ENCODE measurements at places on chromosomes 7 and 10.
A peak's percentile ranks its signal among the peaks of the same experiment; 100 is the strongest.

- DNase-seq = no peak
Measured at GRCh38 chr7:121288894-121289293, 39.9 kb upstream of the WNT16 start.

DNA sequence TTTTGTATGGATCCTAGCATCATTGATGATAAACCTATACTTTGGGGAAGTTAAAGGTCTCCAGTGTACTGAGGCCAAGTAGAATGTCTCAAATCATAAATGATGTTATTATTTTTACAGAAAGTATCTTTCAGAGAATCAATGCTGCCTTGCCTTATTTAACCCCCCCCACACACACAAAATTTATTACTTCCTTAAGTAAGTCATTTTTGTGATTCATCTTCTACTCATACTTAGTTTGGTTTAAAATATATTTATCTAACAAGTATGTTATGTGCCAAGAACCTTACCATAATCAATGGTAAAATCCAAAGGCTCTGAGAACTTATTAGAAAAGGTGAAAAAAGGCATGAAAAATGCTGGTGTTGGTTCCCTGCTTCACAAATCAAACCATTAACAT, 18.8 kb upstream of the CLDN12 start:
- DNase-seq = no peak

DNA sequence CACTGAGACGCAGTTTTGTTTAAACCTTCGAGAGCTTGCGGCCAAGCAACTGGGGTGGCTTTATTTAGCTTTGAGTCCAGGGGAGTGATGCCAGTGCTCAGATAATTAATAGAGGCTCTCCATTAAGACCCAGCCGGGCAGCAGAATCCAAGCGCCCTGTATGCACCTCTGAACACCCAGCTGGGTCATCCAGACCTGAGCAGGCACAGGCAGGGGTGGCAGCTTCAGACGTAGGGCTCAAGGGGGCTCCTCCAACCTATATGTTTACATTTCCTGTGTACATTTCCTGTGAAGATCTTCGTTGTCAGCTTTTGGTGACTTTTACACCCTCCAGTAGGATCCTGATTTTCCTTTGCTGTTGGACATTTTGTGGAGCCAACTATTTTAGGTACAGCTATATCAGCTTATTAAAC, 719.5 kb downstream of the LRMDA start:
- DNase-seq = no peak

GRCh38 chr7:44755698-44756627, 7.3 kb downstream of the ZMIZ2 start:
- no peak for DNase-seq

- DNase-seq = no peak
Measured at GRCh38 chr10:6044751-6045313, 17.3 kb downstream of the IL2RA start.

DNA sequence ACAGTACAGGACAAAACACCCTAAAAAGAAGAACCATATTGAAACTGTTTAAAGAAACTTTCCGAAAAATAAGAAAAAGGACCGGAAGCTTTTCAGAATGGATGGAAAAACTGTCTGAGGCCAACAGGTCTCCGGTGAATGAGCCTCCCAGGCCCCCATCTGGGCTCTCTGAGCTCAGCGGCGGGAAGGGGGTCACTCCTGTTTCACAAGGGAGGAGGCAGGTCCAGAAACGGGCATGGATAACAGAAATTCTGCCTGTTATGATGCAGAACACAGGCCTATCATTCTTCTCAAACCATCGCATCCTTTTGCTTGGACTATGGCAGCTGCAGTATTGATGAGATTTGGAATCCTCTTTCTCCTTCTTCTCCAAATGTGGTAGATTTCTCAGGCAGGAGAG, 58.9 kb upstream of the SHH start:
- DNase-seq = no peak

DNA sequence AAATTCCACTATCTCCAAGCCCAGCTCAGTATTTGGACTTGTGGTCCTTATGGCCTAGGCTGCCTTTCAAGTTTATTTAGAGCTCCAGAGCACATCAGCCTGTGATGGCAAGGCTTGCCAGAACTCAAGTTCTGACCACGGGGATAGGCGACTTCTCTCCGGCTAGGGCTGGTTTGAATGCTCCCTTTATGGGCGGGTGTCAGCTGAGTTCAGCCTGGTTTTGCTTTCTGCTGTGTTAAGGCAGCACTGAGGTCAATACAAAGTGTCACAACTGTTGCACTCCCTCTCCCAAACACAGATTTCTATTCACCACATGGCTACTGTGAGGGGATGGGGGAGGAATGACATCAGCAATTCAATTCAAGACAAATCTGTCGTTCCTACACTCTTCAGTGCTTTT, 318.1 kb upstream of the MYO3A start:
- DNase-seq = no peak

- no peak for DNase-seq
Measured at GRCh38 chr10:49602380-49603023, 7.6 kb upstream of the SLC18A3 start.

DNA sequence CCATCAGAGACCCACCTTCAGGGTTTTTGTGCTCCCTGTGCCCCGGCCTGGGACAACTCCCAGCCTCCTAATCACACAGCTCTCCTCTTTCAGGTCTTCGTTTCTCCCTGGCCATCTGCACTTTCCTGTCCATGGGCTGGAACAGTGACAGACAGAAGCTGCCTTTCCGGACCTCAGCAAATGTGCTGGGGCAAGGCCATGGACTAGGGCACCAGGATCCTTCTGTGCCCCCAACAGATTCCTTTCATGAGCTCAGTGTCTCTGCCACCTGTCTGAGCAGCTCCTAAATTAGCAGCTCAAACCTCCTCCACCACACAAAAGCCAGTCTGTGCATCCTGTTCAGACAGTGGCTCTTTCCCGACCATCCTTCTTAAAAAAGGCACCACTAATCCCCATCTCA, 41.9 kb upstream of the FRMD4A start:
- DNase-seq = no peak

DNA sequence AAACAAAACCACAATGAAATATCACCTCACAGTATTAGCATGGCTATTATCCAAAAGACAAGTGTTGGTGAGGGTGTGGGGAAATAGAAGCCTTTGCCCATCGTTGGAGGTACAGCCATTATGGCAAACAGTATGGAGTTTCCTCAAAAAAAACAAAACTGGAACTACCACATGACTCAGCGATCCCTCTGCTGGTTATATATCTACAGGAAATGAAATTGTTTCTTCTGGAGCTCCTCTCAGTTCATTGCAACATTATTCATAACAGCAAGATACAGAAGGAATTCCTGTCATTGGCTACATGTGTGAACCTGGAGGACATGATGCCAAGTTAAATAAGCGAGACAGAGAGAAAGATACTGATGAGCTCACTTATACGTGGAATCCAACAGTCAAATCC, 2.4 kb upstream of the UBE3C start:
- DNase-seq = no peak

- DNase-seq = no peak
Measured at GRCh38 chr10:30600005-30600404, 29.5 kb downstream of the LYZL2 start.

DNA sequence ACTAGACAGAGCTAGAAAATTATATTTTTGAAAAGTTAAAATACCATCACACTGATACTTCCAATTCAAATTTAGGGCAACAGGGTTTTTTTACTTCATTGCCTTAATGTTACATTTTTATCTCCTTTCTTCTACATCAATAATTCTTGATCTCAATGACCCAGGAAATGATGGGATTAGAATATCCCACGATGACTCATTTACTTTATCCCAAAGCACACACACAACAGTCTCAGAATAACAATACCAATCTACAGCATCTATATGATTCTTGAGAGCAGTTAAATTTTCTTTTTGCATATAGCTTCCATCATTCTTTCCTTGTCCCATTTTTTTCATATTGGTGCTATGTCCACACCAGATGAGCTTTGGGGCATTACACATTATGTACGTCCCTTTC, 98.4 kb upstream of the EEPD1 start:
- DNase-seq = no peak

DNA sequence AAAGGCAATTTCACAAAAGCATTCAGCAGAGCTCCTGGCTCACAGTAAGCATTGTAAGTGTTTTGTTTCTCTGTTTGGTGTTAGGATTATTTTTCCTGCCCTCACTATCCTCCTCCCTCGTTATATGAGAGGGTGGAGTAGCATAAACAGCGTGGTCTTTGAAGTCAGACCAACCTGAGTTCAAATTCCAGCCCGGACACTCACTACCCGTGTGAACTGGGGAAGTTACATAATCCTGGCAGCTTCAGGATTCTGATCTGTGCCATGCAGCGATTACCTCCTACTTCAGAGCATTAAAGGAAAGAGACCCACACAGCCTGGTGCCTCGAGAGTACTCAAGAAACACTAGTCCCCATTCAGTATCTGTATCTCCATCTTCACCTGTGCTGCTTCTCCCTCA, 386.5 kb downstream of the INHBA start:
- no peak for DNase-seq

GRCh38 chr10:113127261-113127900, 177.3 kb downstream of the TCF7L2 start:
- DNase-seq = no peak

- DNase-seq = no peak
Measured at GRCh38 chr10:35876248-35876647, 234.2 kb upstream of the FZD8 start.

DNA sequence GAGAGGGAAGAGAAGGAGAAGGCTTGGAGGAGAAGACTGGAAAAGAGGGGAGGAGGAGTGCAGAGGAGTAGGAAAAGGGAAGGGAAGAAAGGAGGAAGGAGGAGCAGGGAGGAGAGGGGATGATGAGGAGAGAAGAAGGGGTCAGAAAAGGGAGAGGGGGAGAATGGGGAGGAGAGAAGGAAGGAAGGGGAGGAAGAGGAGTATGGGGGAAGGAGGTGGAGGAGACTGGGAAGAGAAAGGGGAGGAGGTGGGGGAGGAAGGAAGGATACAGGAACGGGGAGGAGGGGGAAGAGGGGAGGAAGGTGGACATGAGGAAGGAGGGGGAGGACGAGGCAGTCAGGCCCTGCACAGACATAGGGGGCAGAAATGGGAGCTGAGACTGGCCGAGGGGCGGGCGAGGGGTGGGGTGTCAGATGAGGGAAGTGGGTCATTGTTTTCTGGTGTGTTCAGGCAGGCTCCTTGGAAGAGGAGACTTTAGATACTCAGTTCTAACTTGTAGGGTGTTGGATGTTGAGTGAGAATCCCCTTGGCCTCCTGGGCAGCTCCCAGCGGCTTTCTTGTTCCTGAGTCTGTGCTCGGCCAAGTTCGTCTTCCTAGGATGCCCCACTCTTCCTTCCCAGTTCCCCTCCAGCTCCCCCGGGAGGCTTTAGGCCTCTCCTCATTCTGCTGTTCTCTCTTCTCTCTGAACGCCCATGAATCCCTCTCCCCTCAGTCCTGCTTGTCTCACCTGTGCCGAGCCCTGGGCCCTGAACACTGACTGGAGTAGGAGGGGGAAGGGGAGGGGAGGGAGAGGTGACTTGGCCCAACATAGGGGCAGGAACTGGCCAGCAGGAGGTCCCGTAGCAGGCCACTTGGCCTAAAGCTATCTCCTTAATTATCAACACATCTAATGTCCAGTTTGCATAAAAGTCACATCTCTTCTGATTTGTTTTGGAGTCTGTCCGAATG, 12.8 kb upstream of the CRHR2 start:
- DNase-seq = no peak

GRCh38 chr7:139681463-139681755, 96.4 kb downstream of the HIPK2 start:
- DNase-seq = no peak

DNA sequence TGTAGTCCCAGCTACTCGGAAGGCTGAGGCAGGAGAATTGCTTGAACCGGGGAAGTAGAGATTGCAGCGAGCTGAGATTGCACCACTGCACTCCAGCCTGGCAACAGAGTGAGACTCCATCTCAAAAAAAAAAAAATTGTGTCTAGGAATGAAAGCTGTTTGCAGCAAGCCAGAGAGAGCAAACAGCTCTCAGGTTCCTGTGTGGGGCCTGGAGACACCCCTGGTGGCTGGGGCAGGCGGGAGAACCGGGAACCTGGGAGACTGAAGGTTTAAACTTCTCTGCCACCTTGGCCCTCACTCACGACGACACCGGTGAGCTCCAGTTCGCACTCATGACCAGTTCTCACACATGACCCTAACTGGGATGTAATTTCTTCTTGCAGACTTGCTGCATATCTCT, 13.2 kb upstream of the UNCX start:
- no peak for DNase-seq

DNA sequence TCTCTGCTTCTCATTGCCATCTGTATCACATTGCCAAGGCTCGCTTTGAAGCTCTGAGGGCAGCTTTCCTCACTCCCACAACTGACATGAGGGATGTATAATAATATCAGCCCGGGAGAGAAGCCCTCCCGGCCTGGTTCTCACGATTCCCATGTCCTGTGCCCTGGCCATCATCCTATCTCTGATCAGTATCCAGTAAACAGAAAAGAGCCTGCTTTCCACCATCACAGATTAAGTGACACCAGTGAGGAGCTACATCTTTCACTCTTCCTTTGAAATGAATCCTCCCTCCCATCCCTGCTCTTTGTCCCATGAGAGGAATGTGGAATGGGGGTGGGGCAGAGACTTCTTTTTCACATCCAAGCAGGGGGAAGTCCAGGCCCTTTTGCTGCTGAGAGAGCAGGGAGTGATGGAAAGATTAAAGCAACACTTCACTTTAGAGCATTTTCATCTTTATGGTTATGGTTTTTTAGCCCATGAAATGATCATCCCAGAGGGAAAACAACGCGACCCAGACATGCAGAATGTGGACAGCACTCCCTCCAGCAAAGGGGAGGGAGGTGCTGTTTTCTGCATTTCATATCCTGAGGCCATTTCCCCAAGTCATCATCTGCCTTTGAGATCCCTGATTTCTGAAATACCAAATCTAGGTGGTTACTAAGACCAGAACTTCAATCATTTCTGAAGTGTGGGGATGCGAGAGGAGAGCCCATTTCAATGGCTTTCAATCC, 84.6 kb upstream of the LYZL1 start:
- DNase-seq = no peak

DNA sequence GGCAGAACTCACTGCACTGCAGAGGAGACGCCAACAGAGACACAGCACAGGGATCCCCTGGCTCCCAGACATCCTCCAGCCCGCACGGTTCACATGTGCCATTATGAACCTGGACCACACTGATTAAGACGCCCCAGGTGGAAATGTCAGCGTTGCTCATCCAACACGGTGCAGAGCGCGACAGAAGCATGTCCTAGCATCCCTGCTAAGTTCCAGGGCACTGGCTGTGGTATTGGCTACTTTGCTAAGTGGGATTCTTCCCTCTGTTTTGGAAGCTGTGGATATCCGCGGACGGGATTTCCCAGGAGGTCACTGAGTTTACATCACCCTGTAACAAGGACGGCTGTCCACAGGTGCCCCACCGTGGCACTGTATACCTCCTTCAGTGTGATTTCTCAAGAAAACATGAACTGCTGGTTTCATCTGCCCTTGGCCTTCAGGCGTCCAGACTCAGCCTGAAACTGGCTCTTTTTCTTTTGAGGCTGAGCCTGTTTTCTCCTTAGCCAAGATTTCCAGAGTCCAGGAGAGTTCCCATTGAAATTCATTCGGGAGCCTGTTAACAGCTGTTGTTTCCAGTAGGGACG, 324.0 kb downstream of the WDR37 start:
- peak; percentile 30 for DNase-seq

DNA sequence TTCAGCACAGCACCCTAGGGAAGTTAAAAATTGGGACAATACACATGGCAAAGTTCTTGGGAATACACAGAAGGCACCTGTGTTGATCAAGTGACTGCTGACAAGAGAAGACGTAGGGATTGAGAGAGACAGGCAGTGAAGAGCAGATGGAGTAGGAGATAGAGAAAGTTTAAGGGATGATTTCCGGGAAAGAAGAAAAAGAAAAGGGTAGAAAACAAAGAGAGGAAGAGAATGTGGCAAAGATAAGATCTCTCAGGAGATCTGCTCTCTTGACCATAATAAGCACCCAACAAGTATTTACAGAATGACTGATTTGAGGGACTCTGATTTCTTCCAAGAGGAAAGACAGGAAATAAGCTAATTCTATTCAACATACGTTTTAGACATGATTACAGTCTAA, 15.1 kb upstream of the RALA start:
- DNase-seq = no peak
